ENCODE measurements at places on chromosomes 5 and 9.

GRCh38 chr9:27292659-27293405 is 4.1 kb downstream of the EQTN start:
- no peak for DNase-seq

DNA sequence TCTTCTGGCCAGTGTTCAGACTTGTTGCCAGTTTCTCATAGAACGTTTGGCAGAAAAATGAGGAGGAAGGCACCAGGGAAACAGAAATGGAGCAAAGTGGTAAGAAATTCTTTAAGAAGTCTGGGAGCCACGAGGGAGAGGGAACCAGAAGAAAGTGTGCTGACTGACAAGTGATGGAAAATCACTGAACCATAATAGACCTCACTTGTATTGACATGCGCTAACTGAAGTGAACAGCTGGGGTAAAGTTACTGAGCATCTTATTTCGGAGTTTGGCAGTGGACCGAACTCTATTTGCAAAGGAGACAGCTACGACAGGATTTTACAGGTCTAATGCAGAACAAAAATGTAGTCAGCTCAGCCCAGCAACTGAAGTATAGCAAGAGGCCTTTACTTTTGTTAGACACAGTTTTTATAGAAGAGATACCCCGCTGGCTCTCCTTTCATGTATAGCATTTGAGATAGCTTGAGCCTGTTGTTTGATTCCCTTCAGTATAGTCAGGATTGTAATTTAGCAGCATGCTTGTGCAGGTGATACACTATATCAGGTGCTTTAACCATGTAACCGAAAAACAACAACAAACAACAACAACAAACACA is 53.6 kb downstream of the HMHB1 start:
- no peak for DNase-seq

DNA sequence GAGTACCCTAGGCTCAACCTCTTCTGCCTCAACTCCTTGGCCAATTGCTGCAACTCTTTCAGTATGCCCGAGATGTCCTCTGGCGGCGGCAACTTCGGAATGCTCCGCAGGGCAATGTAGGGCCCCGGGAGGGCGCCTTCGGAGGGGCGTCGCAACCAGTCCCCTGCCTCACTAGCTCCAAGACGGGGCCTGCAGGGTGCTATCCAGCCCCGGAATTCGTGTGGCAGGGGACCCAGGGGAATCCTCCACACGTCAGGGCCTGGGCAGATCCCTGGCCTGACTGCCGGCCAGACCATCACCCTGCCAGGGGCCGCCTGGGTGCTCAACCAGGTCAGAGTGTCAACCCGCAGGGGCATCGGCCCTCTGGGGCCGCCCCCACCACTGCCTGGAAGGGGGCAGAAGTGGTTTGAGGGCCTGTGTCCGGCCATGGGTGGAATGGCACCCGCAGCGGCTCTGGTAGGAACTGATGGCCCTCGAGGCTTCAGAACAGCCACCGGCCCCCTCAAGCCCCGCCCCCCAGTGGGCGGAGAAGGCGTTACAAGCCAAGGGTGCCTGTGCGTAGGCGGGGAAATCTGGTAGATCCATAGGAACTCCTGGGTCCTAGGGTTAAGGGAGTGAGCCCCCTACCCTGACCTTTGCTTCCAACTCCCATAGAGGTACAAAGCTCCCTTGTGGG is at the start of gene POU5F2:
POU5F2 (minus strand) TSS at position 465 of the 676 bp plus-strand sequence; CDS start at position 428, 37 bp downstream.
- DNase-seq, result no peak

DNA sequence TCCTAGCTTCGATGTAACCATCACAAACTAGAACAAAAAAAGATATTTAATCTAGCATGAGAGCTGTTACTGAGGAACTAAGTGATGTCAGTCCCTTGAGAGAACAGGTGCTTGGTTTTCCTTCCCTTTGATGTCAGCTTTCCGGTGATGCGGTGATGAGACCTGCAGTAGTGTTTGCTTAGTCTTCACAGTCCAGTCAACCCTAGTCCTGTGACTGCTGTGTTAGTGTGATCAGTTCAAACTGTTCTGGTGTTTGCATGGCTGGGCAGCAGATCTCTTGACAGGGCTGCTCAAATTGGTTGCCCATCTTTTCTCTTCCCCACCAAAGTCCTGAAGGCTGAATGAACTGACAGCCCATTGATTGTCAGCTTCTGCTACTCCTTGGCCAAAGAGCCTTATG is 608.6 kb upstream of the DAB2 start:
- no peak for DNase-seq

DNA sequence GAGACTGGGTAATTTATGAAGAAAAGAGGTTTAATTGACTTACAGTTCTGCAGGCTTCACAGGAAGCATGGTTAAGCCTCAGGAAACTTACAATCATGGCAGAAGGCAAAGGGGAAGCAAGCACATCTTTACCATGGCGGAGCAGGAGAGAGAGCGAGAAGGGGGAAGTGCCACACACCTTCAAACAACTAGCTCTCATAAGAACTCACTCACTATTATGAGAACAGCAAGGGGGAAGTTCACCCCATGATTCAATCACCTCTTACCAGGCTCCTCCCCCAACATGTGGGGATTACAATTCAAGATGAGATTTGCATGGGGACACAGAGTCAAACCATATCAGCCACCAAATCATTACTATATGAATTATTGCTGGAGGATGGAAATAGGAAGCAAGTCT is 30.3 kb upstream of the STX17 start:
- DNase-seq, result no peak

Measured in AML-193 (cell line).